Stimulated activated CD8-positive, alpha-beta memory T cell treated with anti-CD3 and anti-CD28 coated beads, Interleukin-4, amount 100 ng/mL, for 1 hour (primary cell): ENCODE measurements at places on chromosomes 5 and 9.

GRCh38 chr9:108953983-108954574, 19.9 kb downstream of the ABITRAM start:
- no peak for DNase-seq

DNA sequence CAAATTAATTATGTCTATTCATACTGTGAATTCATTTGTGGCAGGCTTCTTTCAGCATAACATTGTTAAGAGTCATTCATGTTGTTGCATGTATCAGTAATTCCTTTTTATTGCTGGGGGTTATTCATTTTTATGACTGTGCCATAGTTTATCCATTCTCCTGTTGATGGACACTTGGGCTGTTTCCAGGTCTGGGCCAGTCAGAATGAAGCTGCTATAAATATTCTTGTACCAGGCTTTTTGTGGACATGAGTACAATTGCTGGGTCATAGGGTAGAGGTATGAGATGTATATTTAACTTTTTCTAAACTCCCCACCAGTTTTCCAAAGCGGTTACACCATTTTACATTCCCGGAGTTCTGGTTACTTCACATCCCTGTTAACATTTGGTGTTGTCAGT, 13.6 kb downstream of the PRPF4 start:
- no peak for DNase-seq

GRCh38 chr9:134452728-134453127, 126.5 kb downstream of the RXRA start:
- DNase-seq, result no peak

DNA sequence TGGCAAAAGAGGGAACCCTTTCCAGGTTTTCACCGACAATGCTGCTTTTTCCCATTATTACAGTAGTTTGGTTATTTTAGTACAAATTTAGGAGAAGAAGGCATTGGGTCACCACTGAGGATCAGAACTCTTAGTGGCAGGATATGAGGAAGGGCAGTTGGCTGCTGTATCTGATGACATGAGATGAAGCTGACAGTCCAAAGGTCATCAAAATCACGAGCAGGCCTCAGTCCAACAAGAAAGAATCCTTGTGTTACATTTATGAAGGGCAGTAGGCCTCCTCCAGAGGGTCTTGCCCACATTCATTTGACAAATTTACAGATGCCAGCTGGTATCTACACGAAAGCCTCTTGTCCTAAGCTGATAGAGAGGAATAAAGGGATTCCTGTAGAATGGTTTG, 49.5 kb upstream of the COL15A1 start:
- no peak for DNase-seq

GRCh38 chr5:57832875-57833274, 350.3 kb upstream of the ACTBL2 start:
- DNase-seq, result no peak

- no peak for DNase-seq
Measured at GRCh38 chr5:172952034-172952511, 7.2 kb upstream of the RPL26L1 start.

- no peak for DNase-seq
Measured at GRCh38 chr5:133236541-133236951, 184.7 kb downstream of the HSPA4 start.

DNA sequence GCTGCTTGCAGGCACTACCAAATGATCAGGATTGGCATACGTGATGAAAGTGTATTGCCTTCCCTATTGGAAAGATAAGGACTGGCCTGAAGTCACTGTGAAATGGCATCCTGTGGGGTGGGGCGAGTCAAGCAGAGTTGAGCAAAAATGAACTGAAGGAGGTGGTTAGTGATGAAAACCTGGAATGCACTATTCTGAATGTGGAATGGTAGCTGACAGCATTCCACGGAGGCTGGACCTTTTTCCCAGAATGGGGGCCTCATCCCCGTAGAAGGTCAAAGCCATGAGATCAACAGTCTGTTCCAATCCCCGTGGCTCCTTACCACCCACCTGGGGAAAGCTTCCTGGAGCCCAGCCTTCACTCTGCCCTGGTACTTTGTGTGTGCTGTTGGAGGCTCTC, 37.7 kb downstream of the ASS1 start:
- DNase-seq, result no peak
